ENCODE measurements at places on chromosomes 5 and 9.

DNA sequence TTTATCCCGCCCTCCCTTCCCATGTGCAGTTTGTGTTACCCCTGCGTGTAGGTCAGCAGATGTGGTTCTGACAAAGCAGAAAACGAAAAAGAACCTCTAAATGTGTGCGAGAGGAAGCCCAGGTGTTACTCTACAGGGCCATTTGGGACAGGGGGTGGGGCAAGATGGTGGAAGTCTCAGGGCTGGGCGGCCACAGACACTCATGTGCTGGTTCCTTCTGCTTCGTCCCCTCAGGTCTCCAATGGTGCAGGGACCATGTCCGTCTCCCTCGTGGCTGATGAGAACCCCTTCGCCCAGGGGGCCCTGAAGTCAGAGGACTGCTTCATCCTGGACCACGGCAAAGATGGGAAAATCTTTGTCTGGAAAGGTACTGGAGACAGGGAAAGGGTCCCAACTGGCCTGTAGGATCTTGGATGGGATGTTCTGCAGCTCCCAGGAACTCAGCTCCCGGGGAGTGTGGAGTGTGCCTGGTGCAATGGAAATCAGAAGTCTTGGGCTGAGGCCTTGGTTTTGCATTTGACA, 49.0 kb downstream of the GSN start:
- DNase-seq, result no peak

- no peak for DNase-seq
These were observed 1672.9 kb upstream of the WWC1 start for GRCh38 chr5:166618526-166618925.

GRCh38 chr5:69265931-69266330, 31.2 kb downstream of the CDK7 start:
- DNase-seq, result no peak

- no peak for DNase-seq
These were observed 294.3 kb upstream of the HAPLN1 start for GRCh38 chr5:84014966-84015365.

Measured in central memory CD4-positive, alpha-beta T cell (primary cell).